Osteoblast (primary cell): ENCODE measurements at places on chromosomes 3 and 15. TPM values are rescaled to one million over a fixed set of nuclear protein-coding genes. Genes with fewer than 3 reads are reported as not detected.

Gene NR2E3
- total RNA-seq, result under 0.01 TPM in 2 replicates

Gene FAM174B
- total RNA-seq, result 2.1 and 5.1 TPM in 2 replicates

Gene GNB4
- total RNA-seq, result 79.3 and 92.3 TPM in 2 replicates

Gene ERC2
- total RNA-seq, result 0.36 TPM in 1 of 2 replicates, not detected in the other

Gene DPP8
- total RNA-seq, result 40.9 and 42.4 TPM in 2 replicates

Gene TBC1D2B
- total RNA-seq, result 57.8 and 58.3 TPM in 2 replicates

Gene FSD2
- total RNA-seq, result not detected in 2 replicates

Gene RTP1
- total RNA-seq, result not detected in 2 replicates

Gene RBP2
- not detected in 2 replicates for total RNA-seq

Gene HES1
- 4.4 and 4.7 TPM in 2 replicates for total RNA-seq

Gene CYP8B1
- total RNA-seq, result not detected in 2 replicates

Gene WDR72
- not detected in 2 replicates for total RNA-seq
